ENCODE measurements at places on chromosomes 2 and 18.

GRCh38 chr2:236082061-236082460 lies 86.1 kb downstream of the GBX2 start:
- DNase-seq = no peak

- no peak for DNase-seq
These were observed 1.1 kb downstream of the SCG2 start for GRCh38 chr2:223601018-223601417.

DNA sequence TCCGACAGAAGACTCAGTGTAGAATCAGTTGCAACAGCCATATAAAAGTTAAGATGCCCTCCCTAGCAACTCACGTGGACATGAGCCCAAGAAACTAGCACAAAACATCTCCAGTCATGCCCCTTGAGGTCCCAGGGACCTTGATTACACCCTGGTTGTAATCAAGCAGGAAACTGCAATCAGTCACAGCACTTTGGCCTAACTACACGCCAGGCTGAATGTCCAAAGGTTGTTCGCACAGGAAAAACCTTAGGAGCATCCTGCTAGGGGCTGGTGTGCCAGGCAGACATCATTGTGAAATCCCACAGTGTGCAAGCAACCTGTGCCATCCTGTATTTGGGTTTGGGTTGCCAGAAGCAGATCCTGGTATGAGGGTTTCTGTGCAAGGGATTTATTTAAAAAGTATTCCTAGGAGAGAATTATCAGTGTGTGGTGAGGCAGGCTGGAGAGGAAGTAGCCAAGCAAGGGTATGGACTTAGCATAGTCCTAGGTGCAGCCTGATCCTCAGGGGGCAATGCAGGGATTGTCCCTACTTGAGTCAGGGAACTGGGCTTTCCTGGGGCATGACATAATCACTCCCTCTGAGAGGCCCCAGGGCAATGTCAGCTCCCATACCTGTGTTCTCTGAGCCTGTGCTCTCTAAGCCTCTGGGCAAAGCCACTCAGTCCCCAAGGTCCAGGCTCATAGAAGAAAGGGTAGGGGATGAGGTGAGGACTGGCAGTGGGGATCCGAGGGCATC lies 17.8 kb upstream of the SULT1C2 start:
- DNase-seq = no peak

DNA sequence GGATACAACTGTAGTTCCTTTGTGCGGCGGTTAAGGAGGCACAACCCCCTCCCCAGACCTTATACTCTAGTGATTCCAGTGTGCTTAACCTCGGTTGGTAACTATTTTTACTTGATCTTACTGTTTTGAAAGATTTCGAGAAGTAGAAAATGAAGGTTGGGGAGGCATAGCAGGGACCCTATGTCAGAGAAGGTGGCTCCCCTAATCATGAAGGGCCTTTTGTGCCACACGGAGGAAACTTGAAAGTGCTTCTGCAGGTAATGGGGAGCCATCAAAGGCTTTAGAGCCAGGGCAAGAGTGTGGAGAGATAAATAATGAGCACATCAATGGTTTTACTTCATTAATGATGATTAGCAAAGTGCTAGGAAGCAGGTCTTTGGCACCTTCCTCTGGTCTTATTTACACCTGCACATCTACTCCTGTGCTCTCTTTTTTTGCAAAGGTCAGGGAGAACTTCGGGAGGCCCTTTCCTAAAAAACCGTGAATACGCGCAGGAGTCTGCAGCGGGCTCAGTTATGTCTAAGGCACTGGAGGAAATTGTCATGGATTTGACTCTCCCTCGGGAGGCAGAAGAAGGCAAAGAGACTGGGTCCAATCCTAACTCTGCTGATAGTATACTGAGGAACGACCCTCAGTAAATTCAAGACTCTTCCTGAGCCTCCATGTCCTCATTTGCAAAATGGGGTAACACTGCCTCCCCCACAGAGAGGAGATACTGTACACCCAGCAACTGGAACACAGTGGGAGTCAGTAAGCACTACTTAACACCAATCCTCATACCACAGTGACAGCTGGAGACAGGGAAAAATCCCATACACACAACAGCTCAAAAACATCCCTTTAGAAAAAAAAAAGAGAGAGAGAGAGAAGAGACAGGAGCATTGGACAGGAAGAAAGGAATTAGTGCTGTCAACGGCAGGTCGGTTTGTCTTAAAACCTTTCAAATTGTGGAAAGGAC lies 81.6 kb downstream of the DDX1 start:
- no peak for DNase-seq

DNA sequence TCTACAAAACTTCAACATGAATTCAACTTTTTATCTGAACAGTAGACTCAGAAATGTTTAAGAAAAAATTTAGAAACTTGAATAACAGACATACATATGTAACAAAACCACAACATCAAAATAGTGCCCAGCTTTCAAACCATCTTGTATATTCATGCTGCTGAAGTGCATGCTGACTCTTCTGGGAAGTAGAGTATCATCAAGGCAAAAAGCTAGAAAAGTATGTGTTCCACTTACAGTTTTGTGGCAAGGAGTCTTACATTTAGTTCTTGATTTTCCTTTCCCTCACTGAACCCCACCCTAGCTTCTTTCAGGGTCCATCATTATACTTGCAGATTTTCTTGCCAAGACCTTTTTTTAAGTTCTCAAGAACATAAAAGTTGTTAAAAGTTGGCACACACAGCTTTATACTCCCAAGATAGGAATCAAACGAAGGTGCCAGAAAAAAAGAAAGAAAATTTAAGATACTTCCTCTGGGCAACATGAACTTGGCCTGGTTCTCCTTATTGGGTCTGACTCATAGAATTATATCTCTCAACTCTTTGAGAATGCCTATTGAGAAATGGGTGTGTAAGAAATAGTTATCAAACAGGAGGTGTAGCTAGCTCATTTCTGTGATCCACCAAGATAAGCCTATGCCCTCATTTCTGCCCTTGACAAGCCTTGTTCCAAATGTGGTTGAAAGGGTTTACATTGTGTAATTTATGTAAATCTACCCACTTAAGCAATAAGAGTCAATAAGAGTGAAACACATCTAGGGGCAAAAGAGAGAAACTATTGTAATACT lies 667.6 kb upstream of the ACVR2A start:
- DNase-seq = no peak

GRCh38 chr2:47259829-47260228 lies 104.7 kb upstream of the STPG4 start:
- no peak for DNase-seq

DNA sequence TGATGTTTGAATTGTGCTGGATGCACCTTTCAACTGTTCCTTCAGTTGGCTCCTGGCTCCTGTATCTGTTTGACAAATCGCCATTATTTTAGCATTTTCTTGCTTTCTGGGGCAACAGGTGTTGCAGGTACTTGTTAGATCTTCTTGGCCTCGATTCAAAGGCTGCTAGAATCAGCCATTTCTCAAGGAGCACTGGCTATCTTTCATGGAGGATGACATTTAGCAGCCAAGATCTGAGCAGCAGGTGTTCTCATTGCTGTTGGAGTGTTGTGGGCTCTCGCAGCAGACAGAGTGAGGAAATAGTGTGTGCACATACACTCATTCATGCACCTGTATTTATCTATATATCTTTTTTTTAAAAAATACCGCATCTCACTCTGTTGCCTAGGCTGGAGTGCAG lies 52.2 kb downstream of the INPP5D start:
- no peak for DNase-seq

- peak; percentile 74 for DNase-seq
These were observed 4.5 kb downstream of the LPIN1 start for GRCh38 chr2:11750917-11751316.

DNA sequence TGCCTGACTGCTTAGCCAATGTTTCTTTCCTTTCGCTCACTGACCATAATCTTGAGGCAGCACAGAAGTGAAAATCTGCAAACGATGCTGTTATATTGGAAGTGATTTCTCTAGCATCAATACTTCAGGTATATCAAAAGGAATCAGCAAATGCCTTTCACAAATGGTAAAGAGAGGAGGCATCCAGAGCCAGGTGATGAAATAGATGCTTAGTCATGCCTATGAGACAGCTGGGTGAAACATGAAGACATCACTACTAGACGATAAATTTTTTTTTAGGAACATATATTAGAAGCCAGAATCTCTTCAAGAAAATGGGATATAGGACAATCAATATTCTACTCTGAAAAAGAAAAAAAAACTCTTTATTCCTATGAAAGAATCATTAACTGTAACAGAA lies 249.2 kb upstream of the SLC39A10 start:
- DNase-seq = no peak

GRCh38 chr18:29174891-29175290 lies 998.0 kb upstream of the CDH2 start:
- DNase-seq = no peak

- DNase-seq = no peak
These were observed 11.9 kb upstream of the APCDD1 start for GRCh38 chr18:10442551-10442971.

Data from activated CD8-positive, alpha-beta T cell treated with anti-CD3 and anti-CD28 coated beads for 36 hours (primary cell).